ENCODE measurements at places on chromosomes 4 and X.

GRCh38 chr4:155207534-155208257, 740 bp upstream of the NPY2R start:
- DNase-seq = no peak

DNA sequence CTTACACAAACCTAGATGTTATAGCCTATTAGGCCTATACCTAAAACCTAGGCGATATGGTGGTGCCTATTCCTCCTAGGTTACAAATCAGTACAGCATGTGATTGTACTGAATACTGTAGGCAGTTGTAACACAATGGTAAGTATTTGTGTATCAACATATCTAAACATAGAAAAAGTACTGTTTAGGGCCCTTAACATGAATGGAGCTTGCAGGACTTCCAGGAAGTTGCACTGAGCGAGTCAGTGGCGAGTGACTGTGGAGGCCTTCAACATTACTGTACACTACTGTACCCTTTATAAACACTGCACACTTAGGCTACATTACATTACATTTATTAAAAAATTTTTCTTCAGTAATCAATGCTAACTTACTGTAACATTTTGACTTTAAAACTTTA, 37.8 kb downstream of the WWC2 start:
- no peak for DNase-seq

GRCh38 chr4:24978291-24979075, 52.3 kb downstream of the LGI2 start:
- no peak for DNase-seq

DNA sequence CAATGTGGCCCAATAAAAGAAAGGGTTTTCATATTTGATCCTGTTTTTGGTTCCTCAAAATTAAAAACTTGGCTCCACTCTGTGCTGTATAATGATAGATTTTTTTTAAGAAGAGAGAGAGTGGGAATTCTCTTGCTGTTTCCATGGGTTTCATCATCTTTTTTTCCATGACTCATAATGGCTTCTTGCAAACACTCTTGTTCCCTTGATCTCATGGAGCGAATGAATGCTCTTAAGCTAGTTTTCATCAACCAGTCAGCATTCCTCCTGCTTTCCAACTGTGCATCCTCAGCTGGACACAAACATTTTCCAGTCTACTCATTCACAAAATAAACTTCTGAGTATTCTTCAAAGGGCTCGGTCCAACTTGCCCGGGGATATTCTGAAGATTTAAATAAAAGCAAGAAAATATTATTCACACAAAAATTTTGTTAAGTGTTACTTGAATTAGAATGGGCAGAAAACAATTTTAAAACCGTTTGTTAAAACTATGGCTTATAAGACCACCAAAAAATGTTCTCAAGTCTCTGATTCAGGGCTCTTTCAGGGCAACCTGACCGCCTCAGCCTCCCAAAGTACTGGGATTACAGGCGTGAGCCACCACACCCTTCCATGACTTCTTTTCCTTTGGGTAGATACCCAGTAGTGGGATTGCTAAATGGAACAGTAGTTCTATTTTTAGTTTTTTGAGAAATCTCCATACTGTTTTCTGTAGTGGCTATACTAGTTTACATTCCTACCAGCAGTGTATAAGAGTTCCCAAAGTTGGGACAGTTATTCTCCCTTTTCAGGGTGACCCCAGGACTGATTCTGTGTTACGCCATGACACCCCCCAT, 64.7 kb downstream of the TMEM156 start:
- no peak for DNase-seq

- DNase-seq = no peak
Measured at GRCh38 chr4:105193536-105193935, 46.9 kb downstream of the TET2 start.

- no peak for DNase-seq
Measured at GRCh38 chrX:71216485-71216884, 6.5 kb upstream of the GJB1 start.

GRCh38 chr4:37381040-37381668, 136.6 kb downstream of the NWD2 start:
- no peak for DNase-seq

DNA sequence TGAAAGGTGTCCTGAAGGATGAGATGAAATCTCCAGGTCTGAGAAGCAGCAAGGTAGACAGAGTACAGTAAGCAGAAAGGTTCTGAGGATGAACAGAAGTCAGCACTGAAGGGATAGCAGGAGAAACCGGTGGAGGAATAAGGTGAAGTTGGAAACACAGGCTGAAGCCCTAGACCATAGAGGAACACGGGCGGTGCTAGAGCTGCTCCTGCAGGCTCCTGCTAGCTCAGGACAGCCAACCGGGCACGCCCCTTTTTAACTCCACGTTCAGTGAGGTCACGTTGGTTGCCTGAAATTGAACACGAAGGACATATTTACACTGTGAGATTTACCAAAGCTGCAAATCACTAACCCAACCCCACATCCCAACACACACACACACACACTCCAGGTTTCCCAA, 1886.4 kb upstream of the AGA start:
- DNase-seq = no peak

Measured in DMS79 (cell line).